ENCODE measurements at places on chromosomes 5 and 9.

DNA sequence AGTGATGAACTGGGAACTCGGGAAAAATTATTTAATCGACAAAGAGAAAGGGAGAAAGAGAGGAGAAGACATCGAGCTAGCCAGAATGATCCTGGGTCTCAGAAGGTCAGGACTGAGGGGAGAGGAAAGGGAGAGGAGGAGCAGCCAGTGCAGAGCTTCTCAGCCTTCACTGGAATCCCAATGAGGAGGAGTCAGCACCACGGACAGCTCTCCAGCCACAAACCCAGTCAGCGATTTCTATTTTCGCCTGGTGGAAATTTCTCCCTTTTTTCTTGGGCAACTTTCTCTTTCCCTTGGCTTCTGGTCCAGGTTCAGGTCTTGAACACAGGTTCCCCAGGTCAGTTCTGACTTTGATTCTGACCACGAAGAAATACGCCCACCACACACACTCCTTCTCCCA, 1.6 kb upstream of the BRINP1 start:
- DNase-seq: peak; percentile 4

- DNase-seq: no peak
These were observed 81.6 kb downstream of the KCNIP1 start for GRCh38 chr5:170585273-170585948.

DNA sequence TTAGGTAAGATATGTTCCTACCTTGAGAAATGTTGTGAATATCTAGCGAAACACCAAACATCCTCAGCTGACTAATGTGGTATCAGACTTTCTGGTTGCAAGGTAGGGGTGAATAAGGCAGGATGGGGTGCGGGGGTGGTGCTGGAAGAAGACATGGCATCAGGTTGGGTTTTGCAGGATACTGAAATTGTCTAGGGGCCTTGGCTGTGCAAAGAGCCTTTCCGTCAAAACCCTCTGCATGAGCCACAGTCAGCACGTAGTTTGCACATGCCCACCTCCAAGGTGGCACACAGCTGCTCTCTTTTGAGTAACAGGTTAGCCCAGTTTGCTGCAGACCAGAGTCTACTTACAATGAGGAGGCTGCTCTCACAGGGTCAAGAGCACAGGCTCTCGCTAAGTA, 42.0 kb downstream of the SFXN1 start:
- no peak for DNase-seq

- DNase-seq: no peak
These were observed 43.6 kb downstream of the BASP1 start for GRCh38 chr5:17261075-17261474.

DNA sequence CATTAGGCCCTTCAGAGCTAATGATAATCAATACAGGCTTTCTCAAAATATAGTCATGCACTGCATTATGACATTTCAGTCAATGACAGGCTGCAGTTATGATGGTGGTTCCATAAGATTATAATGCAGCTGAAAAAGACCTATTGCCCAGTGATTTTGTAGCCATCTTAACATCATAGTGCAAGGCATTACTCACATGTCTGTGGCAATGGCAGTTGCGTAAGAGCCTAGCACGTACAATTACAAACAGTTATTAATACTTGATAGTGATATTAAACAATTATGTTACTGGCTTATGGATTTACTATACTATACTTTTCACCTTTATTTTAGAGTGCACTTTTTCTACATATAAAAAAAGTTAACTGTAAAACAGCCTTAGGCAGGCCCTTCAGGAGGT, 214.8 kb downstream of the ISL1 start:
- DNase-seq: no peak

GRCh38 chr9:83304686-83305085, 233.5 kb downstream of the FRMD3 start:
- no peak for DNase-seq

- DNase-seq: no peak
These were observed 306.7 kb downstream of the EBF1 start for GRCh38 chr5:158792976-158793375.

GRCh38 chr5:180168758-180169157, 40.3 kb downstream of the RASGEF1C start:
- no peak for DNase-seq

GRCh38 chr9:35826071-35826701, 2.3 kb downstream of the FAM221B start:
- DNase-seq: peak; percentile 80

- no peak for DNase-seq
These were observed 120.6 kb downstream of the PTTG1 start for GRCh38 chr5:160542281-160542680.

- DNase-seq: no peak
These were observed 109.9 kb downstream of the NUDT12 start for GRCh38 chr5:103452666-103453065.

- no peak for DNase-seq
These were observed 6.0 kb downstream of the RAPGEF6 start for GRCh38 chr5:131628990-131629389.

GRCh38 chr9:126317513-126317912, 9.1 kb upstream of the MVB12B start:
- peak; percentile 22 for DNase-seq

GRCh38 chr5:20833081-20833627, 845.2 kb upstream of the CDH18 start:
- DNase-seq: no peak

DNA sequence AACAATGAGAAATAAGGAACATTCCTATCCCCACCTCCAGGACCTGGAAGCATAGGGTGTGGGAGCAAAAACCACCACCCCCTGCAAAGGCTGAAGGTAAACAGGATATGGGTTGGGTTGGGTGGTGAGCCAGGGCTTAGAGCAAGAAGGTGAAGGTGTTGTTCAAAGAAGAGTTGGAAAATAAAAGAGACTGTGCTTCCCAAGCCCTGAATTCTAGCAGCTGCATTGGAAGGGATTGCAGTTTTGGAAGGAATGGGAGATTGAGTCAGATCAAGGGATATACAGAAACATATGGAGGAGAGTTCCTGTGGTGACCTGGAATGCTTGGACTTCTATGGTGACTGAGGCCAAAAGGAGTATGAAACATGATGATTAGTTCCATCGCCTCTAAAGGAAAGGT, 24.7 kb upstream of the MTAP start:
- DNase-seq: no peak

DNA sequence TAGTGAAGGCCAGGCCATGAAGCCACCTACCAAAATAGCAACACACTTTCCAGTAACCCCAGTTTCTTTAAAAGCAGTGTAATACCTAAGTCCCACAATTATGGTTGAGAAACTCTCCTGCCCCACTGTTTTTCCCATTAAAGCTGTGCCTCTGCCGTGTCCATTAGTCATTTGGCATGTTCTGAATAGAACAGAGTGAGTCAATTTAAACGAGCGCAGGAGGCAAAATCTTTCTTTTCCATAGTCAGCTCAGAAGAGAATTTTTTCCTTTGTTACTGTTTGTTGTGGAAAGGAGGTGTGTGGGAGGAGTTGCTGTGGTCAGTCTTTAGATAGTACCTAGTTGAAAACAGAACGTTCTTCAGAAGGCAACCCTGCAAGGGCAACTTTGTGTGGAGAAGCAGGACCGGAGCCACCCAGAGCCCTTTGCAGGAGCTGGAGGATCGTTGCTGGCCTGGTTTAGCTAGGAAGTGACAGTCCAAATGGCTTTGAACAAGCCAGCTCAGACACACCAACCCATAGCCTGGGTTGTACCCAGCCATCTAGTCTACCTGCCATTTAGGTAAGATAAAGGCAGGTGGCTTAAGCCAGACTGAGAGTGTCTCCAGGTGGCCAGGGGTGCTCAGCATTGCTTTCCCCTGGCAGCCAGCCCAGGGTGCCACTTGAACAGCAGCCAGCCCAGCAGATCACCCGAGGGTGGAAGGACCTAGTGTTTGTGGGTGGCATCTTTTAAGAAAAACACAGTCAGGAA, 30.4 kb downstream of the GADD45G start:
- DNase-seq: no peak

DNA sequence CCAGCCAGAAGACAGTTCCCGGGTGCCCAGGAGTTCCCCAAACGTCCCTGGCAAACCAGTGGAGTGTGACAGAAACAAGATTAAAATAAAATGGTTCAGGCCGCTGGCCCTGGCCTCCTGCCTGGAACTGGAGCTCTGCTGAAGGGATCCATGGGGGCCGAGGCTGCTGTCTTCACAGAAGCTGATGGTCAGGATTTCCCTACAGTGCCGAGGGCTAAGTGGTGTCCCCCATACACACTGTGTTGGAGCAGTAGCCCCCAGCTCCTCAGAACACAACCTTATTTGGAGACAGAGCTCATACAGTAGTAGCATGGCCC, 55.9 kb downstream of the MRPL36 start:
- DNase-seq: no peak

DNA sequence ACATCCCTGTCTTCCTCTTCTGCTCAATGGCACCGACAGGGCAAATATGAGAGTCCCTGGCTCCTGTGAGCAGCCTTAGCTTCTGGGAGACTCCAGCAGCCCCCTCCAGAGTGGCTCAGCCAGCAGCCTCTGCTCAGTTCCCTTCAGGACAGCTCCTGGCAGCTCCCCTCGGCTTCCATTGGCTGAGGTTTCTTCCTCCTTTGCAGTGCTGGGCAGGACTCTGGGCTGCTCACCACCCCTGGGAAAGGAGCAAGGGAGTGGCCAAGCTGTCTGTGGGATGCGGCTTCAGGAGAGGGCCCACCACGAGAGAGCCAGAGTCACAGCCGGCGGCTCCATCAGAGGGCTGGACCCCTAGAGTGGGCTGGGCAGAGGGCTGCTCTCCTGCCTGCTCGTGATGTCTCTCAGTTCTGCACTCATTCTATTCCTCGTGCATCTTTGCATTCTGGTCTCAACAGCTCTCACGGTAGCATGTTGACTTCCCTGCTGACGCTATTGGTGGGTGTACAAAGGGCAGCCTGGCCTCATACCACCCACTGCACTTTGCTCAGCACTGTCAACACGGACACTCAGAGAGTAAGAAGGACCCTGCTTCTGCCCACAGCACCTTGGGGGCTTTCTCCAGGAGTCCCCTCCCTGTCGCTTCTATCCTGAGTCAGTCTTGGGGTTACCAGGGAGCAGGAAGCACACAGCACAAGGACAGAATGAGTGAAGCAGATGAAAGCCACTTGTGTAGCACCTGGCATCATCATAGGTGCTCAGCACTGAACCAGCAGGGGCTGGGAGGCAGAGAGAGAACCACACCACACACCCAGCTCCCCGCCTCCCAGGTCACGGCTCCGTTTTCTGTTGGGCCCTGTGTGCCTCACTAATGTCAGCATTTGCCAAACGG, 80.9 kb upstream of the ALDH1B1 start:
- DNase-seq: no peak

DNA sequence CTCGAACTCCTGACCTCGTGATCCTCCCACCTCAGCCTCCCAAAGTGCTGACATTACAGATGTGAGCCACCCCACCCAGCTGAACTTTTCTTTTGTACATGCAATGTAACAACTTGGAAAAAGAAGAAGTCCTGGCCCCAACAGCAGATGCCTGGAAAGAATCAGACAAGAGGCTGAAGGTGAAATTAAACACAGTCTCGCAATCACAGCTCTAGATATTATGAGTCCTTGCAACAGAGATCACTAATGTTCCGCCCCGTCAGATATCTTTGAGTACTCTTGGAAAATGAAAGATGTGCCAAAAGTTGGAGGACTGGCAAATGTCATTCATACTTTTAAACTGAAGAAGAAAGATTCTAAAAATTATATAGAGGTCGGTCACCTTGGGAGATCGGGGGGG, 254.3 kb downstream of the GLIS3 start:
- no peak for DNase-seq

- peak; percentile 40 for DNase-seq
These were observed 72.2 kb upstream of the EPB41L4A start for GRCh38 chr5:112491257-112491656.

DNA sequence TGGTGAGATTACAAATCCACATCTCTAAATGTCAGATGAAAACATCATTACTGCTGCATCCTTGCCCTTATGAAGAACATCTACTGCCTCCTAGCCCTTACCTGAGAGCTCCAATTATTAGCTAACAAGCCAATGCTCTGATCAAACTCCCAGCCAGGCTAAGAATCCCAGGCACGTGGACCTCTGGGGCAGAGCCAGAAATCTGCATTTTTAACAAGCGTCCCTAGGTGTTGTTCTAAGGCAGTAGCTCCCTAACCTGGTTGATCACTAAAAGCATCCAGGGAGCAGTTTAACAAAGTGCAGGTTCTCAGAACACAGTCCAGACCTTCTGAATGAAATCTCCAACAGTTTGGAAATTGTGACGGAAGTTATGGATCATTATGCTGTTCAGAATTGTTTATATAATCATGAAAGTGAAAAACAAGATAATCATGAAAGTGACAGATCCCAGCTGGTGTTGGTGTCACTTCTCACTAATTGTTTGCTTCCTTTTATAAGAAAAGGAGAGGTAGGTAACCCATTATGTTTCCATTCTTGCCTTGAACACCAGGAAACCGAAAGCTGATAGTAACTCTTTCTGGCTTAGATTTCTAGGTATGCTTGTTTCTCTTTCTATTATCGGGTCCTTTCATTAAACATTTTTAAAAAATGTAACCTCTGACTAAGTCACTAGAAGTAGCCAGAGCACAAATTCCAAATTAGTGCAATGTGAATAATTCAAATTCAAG, 216.5 kb upstream of the NR4A3 start:
- DNase-seq: no peak

DNA sequence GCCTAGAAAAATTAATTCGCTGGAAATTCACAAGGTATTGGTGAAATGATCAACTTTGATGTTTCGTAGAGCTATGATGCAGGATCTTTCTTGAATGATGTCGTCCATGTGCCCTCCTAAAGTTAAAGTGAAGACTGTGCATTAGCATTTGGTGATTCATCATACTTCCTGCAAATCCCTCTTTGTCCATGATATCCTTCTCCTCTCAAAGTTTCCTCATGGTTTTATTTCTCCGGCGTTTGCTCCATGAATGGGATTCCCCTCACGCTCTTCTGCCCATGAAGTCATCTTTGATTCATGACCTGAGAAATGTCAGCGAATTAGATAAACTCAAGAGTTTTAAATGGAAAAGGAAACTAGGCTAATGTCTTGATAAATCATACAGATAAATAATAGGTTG, 372.7 kb downstream of the PSAT1 start:
- no peak for DNase-seq

DNA sequence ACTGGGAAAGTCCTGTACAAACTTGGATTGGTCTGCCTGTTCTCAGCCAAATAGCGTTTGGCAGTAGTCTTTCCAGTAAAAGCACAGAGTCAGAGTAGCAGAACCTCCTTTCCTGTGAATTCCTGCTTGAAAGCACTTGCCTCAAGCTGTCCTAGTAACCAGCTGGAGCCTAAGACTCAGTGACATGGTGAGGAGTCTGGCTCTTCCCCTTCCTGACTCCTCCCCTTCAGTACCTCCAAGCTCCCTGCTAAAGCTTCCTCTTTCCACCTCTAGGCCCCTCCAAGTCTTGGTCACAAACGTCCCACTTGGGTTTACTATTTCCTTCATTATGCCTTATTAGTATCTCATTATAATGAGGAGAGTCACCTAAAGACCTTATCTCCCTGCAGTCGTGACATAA, 21.4 kb upstream of the FAM81B start:
- DNase-seq: no peak
